ENCODE measurements at places on chromosomes 2 and 18.

DNA sequence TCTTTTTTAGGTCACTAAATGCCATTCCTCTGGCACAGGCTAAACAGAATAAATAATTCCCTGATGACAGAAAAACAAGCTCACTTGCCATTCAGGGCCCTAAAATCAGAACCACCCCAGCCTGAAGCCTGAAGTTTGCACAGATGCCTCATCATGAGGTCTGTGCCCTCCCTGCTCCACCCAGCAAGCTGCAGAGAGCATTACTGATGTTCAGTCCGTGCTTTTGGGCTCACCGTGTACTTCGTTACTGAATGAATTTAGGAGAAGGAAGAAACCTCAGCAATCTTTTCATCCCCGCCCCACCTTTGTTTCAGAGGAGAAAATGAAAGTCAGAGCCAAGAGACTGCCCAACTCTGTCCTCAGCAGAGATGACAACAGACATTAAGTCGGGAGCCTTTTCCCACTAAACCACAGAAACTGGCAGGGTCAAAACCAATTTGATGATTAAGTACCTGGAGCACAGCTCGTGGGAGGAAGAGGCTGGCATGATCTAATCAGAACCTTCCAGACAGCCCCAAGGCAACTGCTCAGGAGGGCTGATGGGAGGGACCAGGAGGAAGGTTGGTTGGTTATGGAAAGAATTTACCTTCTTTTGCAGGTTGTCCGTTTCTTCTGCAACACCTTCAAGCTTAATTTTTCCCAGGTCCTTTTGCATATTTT is 122.7 kb downstream of the LAMA1 start:
- no peak for DNase-seq

DNA sequence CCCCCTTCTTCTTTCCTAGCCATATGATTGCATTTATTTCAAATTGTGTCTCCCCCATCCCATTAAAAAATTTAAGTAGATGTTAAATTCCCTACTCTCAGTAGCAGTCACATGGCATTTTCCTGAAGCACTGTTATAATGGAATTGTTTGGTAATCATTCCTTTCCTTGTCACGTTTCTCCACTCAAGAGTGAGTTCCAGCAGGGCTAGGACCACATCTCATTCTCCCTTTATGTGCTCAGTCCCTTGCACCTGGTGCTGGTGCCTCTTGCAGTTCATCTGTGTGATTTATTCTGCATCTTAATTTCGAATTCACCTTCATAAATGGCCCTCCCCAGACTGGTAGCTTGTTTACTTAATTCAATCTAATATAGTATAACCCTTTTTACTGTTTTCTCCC is 70.3 kb upstream of the NOSTRIN start:
- no peak for DNase-seq

GRCh38 chr2:209525834-209526281 is 102.0 kb downstream of the MAP2 start:
- DNase-seq, result no peak

DNA sequence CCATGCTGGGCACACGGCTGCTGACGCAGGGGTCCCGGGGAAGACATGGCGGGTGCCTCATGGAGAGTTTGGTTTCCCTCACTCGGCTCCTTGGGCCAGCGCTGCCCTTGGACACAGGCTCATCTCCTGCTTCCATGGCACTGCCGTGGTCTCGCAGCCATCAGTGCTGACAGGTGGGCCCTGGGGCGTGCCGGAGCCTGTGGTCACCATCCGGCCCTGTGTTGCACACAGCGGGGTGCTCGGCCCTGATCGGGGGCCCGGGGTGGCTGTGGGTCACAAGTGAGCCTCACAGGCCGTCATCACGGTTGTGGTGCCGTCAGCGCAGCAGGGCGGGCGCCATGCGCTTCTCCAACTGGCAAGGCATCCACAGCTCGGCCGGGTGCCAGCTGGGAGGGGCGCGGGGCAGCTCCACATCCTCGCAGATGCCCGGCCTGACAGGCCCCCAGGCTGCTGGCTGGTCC is 582 bp downstream of the RTP5 start:
- no peak for DNase-seq

DNA sequence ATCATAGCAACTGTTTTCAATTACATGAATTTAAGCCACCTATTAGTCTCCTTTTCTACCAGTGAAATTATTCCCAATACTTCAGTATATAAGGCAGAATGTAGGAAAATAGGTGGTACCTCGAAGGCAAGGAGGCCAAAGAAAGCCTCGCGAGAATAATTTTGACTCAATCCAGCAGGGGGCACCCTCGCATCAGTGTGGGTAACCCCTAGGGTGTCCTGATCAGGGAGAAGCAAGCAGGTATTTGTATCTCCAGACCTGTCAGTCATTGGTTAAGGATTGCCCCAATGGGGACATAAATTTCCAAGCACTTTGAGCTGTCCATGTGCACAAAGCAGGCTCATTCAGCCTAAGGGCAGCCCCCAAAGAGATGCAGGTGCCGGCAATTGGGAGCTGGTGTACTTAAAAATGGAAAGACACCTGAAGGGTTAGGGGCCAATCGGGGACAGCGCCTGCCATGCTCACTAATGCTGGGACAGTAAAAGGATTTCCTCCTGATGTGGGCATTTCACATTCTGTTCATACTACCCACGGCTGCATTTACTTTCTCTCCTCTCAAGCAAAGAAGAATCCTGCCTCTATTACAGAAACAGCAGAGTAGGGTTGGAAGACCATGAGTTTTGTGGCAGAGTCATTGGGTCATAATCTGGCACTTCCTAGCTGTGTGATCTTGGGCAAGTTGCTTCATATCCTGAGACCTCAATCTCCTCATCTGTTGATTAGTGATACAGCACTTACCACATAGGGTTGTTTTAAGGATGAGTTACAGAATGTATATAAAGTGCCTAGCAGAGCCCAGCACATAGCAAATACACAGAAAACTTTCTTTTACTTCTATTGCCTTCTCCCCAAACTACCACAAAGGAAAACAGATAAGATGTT is 136.1 kb downstream of the ICOS start:
- peak; percentile 63 for DNase-seq

DNA sequence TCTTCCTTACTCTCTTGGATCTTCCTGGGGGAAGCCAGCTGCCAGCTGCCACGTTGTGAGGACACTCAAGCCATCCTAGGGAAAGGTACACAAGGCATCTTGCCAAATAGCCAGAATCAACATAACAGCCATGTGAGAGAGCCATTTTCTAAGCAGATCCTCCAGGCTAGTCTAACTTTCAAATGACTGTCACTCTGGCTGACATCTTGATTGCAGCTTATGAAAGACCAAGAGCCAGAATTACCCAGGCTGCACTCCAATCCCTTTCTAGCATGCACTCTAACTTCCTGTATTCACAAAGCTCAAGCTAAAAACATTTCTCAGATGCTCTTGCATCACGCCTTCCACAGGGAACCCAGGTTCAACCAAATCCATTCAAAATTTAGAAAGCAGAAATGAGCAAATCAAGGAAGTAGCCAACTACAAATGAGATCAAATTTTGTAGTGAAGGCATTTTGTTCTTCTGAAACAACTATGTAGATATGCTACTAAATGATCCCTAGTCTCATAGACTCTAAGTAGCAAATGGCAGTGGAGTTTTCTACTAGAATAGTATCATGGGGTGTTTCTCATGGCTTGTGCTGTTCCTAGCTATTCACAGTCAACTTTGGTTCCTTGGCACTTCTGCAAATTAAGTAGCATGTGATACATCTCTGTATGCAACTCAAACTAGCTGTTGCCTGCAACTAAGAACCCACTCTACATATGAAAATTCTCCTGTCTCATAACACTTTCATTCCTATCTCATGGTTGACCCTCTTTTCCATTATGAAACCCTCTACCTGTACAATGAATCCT is 281.9 kb downstream of the ZEB2 start:
- no peak for DNase-seq

DNA sequence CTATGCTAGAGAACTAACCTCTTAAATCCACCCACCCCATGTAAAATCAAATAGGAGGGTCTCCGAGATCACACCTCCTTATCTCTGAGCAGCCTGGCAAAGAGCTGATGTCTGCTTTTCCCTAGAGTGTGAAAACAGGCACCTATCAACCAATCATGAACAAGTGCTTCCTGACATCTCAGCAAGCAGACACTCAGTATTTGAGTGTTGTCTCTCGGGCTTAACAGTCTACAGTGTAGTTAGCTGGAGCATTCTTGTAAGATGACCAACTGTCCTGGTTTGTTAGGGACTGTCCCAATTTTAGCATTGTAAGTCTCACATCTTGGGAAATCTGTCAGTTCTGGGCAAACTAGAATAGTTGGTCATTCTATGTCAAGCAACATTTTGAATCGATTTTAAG is 26.4 kb downstream of the MARCHF4 start:
- DNase-seq, result no peak

- DNase-seq, result no peak
Observed at GRCh38 chr2:62229082-62229605, 33.2 kb downstream of the B3GNT2 start.

DNA sequence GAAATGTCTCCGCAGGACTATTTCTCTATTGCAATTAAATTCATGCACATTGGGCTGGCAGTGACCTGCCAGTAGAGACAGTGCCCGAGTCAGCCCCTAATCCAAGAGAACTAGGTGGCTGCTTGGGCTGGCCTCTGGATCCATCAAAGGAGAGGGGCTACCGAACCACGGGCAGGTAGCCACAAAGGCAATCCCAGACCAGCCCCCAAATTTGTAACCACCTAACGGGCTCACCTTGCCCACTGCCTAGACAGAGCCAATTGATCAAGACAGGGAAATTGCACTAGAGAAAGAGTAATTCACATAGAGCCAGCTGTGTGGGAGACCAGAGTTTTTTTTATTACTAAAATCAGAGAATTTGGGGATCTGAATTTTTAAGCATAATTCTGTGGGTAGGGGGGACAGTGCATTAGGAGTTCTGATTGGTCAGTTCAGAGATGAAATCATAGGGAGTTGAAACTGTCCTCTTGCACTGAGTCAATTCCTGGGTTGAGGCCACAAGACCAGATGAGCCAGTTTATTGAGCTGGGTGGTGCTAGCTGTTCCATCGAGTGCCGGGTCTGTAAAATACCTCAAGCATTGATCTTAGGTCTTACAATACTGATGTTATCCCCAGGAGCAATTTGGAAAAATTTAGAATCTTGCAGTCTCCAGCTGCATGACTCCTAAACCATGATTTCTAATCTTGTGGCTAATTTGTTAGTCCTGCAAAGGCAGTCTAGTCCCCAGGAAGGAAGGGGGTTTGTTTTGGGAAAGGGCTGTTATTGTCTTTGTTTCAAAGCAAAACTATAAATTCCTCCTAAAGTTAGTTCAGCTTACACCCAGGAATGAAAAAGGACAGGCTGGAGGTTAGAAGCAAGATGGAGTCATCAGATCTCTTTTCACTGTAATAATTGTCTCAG is 260.4 kb upstream of the SP5 start:
- DNase-seq, result no peak

- no peak for DNase-seq
Observed at GRCh38 chr2:164875334-164876205, 33.9 kb upstream of the COBLL1 start.

- no peak for DNase-seq
Observed at GRCh38 chr2:229701716-229702115, 12.6 kb downstream of the DNER start.

DNA sequence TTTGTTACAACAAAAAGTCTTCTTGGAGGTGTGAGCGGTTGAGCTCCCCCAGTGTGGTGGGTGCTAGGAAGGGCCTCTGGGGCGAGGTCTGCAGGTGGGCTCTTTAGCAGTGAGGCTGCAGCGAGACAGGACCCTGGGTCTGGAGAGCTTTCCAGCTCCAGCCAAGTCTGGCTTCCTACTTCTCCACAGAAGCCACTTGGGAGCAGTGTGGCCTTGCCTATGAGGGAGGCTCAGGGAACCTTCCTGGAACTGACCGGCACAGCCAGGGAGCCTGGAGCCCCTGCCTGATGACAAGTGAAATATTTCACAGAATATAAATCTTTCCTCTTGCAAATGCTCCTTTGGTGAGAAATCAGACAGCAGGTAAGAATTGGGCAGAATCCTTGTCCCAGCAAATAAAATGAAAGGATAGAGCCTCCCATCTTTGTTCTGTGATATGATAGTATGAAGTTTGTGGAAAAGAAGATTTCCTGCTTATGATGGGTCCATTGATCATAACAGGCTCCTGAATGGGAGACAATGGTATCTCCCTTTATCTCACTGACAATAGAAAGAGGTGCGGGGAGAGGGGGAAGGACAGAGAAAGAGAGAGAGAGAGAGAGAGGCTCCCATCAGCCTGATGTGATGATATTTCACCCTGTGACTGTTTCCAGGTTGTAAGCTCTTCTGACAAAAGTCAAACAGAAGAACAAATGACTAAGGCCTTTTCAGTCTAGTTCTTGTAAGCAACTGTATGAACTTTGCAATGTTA is 289.8 kb upstream of the SPRED2 start:
- DNase-seq, result no peak

DNA sequence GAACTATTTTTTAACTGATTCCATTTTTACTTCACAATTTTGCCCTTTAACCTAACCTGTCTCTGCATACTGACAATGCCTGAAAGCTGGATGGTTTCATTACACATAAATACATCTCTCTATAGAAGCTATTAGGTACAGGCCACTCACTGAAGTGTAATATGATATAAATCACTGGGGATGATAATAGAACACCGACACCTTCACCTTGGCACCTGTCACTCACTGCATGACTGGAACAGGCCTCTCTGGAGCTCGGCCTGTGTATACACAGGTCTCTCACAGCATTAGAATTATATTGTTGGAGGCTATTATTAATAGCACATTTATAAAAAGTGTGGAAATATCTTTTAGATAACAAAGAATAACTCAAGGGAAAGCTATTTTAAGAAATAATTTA is 138.2 kb downstream of the TMEM131 start:
- no peak for DNase-seq

GRCh38 chr2:37679072-37679695 is 7.7 kb upstream of the CDC42EP3 start:
- DNase-seq, result no peak

DNA sequence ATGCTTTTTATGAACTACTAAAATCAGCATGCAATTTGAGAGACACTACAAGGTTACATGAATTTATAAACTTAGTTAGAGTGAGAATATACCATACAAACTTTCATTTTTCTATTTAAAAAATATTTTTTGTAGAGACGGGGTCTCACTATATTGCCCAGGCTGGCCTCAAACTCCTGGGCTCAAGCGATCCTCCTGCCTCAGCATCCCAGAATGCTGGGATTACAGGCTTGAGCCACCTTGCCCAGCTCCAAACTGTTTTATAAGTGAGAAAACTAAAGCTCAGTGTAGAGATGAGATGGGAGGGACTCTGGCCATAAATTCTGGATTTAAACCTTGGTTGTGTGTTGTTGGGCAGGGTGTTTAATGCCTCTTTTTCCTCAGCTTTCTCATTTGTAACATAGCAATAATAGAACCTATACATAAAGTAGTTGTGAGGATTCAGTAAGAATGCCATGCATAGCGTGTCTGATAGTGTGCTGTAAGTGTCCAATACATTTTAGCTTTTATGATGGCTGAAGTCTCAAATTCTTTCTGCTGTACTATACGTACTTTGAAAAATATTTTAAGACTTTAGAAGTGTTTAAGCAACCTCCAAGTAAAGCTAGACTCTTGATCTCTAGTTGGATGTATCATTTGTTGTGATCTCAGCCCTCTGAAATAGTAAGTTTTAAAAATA is 9.7 kb downstream of the CAB39 start:
- DNase-seq, result no peak

- DNase-seq, result no peak
Observed at GRCh38 chr2:208595386-208596275, 189.0 kb downstream of the PTH2R start.

All from activated CD4-positive, alpha-beta T cell treated with anti-CD3 and anti-CD28 coated beads, Interleukin-2, amount 50 U/mL, for 4 hours (primary cell).